ENCODE measurements at places on chromosomes 4 and X. TPM values are rescaled to one million over a fixed set of nuclear protein-coding genes. Genes with fewer than 3 reads are reported as not detected.

F8A2 gene
- total RNA-seq: not detected

PPBP gene
- total RNA-seq: not detected

SPIN2A gene
- 0.26 TPM for total RNA-seq

ANXA10 gene
- total RNA-seq: not detected

ART3 gene
- total RNA-seq: 0.48 TPM

SASH3 gene
- 1.7 TPM for total RNA-seq

PASD1 gene
- not detected for total RNA-seq

SLC7A11 gene
- 1.8 TPM for total RNA-seq

NAT8L gene
- total RNA-seq: 2.8 TPM

NAP1L2 gene
- total RNA-seq: 4.4 TPM

FAM236B gene
- not detected for total RNA-seq

RNF128 gene
- total RNA-seq: 13.5 TPM

GPM6B gene
- total RNA-seq: 8.6 TPM

IBSP gene
- not detected for total RNA-seq

NUP62CL gene
- 8.8 TPM for total RNA-seq

TCP11X2 gene
- not detected for total RNA-seq

TLR10 gene
- total RNA-seq: not detected

GAGE12D gene
- total RNA-seq: not detected

RAP1GDS1 gene
- 26.3 TPM for total RNA-seq

RAB9B gene
- total RNA-seq: 2.1 TPM

DSPP gene
- not detected for total RNA-seq

ATOH1 gene
- total RNA-seq: not detected

SUV39H1 gene
- total RNA-seq: 9.6 TPM

TMPRSS11B gene
- total RNA-seq: not detected

TMEM150C gene
- total RNA-seq: 10.7 TPM

SHROOM3 gene
- 30.4 TPM for total RNA-seq

SOX3 gene
- not detected for total RNA-seq

RTL5 gene
- 1.3 TPM for total RNA-seq

ARSH gene
- total RNA-seq: 0.99 TPM

ACSL4 gene
- 41.4 TPM for total RNA-seq

NAA11 gene
- not detected for total RNA-seq

GYG2 gene
- total RNA-seq: 3.4 TPM

SPANXN3 gene
- not detected for total RNA-seq

EDNRA gene
- total RNA-seq: 6.0 TPM

P2RY8 gene
- 0.25 TPM for total RNA-seq

REELD1 gene
- total RNA-seq: not detected

GRID2 gene
- total RNA-seq: not detected

EDA2R gene
- total RNA-seq: 0.62 TPM

GASK1B gene
- total RNA-seq: 4.6 TPM

NWD2 gene
- 2.1 TPM for total RNA-seq

SERPINA7 gene
- not detected for total RNA-seq
